ENCODE measurements at places on chromosomes 11 and 22.

DNA sequence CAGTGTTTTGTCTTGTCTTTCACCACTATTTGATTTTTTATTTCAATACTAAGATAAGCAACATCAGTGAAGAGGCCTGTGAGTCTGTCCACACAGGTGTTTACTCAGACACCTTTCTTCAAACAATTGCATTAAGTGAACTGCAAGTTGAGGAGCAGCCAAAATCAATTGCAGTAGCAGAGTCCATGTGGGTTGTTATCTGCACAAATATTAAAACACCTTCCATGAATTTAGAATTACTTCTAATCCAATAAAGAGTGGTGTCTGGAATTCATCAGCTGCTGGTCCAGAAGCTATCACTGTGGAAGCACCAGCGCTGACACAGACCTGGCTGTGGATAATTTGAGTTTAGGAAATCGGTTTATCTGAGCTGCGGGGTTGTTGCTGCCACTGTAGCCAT is 83.5 kb upstream of the FAT3 start:
- DNase-seq, result no peak

GRCh38 chr11:22558664-22559063 is 67.0 kb downstream of the FANCF start:
- peak; percentile 95 for DNase-seq

DNA sequence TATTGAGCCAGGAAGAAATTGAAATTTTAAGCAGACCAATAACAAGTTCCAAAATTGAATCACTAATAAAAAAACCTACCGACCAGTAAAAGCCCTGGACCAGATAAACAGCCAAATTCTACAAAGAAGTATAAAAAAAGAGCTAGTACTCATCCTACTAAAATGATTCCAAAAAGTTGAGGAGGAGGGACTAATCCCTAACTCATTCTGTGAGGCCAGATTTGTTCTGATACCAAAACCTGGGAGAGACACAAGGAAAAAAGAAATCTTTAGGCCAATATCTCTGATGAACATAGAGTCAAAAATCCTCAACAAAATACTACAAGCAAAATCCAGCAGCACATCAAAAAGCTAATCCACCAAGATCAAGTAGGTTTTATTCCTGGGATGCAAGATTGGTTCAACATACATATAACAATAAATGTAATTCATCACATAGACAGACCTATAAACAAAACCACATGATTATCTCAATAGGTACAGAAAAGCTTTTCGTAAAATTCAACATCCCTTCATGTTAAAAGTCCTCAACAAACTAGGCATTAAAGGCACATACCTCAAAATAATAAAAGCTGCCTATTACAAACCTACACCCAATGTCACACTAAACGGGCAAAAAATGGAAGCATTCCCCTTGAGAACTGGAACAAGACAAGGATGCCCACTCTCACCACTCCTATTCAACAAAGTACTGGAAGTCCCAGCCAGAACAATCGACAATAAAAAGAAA is 13.1 kb downstream of the OR52A5 start:
- DNase-seq, result no peak

DNA sequence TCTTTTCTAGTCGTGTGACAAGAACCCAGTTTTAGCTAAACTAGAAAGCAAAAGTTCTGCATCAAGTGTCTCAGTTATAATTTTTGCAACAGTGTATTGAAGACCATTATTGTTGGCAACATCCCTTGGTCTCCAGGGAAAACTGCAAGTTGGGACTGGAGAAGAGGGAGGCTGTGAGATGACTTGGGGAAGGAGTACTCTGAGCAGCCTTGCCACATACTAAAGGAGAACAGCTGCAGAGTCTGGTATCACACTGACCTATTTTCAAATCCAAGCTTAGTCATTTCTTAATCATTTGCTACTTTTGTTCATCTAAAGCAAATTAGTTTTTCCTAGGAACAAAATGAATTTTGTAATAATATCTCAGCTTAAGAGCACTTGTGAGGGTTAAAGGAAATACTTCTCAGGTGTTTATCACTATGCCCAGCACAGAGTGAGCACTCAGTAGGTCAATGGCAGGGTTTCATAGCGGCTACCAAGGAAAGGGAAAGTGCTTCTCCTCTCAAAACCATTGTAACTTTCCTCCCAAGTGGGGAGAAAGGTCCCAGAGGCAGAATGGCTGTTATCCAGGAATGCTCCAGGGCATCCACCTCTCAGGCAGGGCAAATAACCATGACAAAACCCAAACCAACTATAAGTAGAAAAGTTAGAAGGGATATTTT is 247.1 kb downstream of the C11orf87 start:
- DNase-seq, result no peak

DNA sequence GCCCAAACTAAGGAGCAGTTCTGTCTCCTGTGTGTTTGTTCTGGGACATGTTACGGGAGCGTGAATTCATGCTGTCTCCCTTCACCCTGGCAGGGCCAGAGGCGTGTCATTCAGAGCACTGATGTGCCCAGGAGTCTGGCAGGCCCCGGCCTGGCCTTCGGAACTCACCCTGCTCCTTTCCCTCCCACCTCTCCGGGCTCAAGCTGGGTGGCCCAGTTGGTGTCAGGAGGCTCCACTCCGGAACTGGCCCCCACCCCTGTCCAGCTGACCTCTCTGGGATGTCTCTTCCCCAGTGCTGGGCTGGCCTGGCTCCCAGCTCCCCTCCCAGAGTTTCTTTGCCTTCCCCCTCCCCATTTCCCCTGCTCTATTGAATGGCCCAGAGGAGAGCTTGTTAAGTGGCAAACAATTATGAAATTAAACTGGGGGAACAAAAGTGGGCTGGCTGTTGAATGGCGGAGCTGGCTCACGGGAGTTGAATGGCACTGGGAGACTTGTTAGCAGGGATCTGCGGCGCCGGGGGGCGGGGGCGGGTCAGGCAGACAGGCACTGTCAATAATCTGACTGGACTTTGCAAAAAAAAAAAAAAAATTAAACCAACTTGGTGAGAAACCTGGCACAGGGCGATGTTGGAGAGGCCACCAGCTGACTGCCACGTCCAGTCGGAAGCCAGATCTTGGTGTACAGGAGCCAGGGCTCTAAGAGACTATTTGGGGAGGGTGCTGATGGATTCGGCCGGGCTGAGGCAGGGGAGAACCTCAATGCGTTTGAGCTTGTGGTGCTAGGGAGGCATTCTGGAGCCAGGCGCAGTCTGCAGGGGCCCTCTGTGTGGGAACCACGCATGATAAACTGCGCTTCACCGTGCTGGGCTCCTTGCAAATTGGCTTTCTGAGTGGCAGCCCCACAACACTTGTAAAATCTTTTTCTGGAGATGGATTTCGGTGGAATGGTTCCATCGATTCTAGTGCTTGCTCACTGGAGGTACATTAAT is 1.3 kb downstream of the MPPED1 start:
- no peak for DNase-seq

GRCh38 chr11:111421251-111421650 is 42.2 kb upstream of the POU2AF1 start:
- no peak for DNase-seq

- peak; percentile 30 for DNase-seq
Observed at GRCh38 chr11:63682066-63683021, 1.0 kb downstream of the RTN3 start.

DNA sequence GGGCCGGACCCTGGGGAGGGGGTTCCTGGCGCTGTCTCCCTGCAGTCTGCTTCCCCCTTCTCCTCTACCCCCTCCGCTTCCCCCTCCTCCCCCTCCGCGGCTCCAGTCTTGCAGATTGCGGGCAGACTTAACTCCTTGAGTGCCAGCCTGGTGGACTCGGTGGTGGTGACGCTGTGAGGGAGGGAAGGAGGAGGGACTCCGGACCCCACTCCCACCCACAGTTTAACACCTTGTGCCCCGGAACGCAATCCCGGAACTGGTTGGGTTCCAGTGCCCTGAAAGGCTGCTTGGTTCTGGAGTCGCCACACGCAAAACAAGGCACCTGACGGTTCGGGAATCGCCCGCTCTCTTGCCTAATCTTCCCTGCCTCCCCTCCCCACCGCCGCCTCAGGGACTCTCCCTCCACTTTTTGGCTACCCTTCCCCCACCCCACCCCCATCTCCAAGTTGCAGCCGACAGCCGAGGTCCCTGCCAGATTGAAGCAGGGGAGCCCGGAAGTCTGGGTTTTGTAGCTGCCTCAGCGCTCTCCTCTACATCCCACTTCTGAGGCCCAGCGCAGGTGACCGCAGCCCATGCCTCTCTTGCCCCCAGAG is 3.9 kb upstream of the BCL9L start:
- peak; percentile 68 for DNase-seq

GRCh38 chr22:24118689-24119384 is 62.5 kb upstream of the SUSD2 start:
- no peak for DNase-seq

DNA sequence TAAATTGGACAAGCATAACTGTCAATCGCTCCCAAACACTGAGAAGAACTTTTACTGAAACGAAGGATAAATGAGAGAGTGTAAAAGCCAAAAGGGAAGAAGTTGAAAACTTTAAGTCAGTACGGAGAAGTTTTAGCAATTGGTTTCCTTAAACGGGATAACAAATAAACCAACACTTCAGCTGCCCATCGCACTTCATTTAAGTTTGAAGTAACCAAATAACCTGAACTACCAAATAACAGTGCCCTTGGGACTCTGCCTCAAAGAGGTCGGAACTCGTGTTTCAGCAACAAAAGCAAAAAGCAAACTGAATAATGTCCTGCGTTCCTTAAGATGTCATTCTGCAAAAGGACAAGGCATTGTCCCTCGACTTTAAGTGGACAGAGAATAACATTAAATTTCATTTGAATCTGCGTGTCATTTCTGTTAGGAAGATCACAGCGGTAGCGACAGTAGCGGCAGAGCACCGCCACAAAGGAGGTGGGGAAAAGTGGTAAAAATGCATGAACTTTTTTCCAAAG is 127.0 kb upstream of the C11orf58 start:
- DNase-seq, result no peak

DNA sequence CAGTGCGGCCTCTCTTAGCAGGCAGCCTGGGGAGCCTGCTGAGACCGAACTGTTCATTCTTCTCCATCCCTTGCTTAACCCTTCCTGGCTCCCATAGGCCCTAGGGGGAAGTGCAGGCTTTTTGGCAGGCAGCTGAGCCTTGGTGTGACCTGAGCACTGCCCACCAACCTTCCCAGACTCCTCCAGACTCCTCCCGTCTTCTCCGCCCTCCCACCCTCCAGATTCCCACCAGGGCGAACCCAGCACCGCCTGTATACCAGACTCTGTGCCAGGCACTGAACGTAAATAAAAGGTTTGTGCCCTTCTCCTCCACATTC is 7.9 kb downstream of the RELT start:
- no peak for DNase-seq

DNA sequence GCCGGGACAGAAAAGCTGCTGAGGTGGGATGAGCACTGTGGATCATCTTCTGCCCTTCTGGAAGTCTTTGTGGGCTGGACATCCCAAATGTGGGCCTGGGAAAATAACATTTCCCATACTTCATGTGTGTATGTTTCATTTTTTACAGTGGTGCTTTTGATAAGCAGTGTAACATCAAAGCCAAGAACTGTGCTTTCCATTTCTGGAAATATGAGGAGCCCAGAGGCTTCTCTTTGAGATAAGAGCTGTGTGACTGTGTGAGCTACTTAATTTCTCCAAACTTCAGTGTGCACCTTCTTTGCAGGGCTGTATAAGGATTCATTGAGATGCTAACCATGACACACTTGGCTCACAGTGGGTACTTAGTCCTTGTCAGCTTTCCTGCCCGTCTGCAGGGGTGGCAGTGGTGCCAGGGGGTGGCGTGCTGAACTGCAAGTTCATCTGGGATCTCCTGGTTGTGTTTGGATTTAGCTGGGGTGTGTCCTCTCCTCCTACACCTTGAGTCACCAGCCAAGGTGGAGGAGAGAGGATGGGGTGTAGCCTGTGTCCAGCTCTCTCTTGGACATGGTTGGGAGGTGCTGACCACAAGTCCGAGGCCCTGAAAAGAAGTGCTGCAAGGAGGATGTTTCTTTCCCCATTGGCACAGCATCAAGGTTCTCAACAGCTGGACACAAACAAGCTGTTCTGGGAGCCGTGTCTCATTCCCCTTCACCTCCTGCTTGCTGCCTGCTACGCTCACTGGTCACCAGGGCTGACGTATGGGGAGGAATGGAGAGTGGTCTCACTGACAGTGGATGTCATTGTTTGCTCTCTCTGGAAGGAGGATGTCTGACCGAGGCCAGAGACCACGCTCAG is 139.4 kb downstream of the TEAD1 start:
- no peak for DNase-seq

- no peak for DNase-seq
Observed at GRCh38 chr11:84747871-84748270, 879.3 kb downstream of the DLG2 start.

GRCh38 chr11:83711106-83711527 is 424.9 kb upstream of the CCDC90B start:
- DNase-seq, result no peak

DNA sequence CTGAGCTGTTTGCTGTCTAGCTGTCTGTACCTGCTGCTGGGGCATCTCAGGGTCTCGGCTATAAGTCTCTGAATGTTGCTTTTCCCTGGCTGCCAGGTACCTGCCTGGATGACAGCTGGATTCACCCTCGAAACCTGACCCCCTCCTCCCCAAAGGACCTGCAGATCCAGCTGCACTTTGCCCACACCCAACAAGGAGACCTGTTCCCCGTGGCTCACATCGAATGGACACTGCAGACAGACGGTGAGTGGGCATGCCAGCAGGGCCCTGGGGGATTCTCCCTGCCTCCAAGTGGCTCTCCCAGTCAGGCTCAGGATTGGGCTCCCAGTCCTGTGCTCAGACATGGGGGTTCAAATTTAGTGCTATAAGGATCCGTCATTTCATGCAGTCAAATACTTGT is 12.9 kb downstream of the IL17RA start:
- peak; percentile 26 for DNase-seq

DNA sequence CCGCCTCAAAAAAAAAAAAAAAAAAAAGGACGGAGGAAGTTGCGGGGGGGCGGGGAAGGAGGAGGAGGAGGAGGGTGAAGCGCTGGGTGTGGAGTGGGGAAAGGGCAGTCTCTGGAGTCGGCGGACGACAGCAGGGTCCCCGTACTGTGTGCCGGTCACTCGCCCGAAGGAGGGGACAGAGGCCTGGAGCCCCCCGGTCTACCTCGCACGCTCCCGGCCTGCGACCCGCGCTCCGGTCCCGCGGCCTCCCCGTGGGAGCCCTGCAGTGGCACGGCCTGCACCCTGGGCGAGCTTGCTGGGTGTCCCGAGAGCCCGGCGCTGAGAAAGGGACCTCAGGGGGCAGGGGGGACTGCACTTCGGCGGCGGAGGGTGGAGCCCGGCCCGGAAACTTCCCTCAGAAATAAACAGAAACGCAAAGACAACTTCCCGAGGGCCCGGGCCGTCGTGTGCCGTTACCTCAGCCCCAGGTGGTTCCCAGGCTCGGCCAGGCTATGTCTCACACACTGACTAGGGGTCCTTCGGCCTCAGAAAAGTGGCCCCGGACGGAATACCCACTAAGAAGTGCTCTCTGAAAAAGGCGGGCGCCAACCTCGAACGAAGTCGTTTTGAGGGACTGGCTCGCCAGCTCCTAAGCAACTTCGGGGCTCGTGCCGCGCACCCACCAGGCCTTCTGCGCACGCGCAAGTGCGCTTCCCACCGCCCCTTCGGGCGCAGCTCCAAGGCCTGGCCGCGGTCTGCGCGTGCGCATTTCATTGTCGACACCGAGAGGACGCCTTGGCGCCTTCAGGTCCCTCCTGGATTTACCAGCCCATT is at the start of gene MAJIN:
Gene MAJIN (minus strand): TSS at position 688 of the 813 bp plus-strand sequence. CDS start 12,703 bp downstream, outside the sequence.
- DNase-seq, result no peak
